ENCODE measurements at places on chromosomes 5 and 9.

DNA sequence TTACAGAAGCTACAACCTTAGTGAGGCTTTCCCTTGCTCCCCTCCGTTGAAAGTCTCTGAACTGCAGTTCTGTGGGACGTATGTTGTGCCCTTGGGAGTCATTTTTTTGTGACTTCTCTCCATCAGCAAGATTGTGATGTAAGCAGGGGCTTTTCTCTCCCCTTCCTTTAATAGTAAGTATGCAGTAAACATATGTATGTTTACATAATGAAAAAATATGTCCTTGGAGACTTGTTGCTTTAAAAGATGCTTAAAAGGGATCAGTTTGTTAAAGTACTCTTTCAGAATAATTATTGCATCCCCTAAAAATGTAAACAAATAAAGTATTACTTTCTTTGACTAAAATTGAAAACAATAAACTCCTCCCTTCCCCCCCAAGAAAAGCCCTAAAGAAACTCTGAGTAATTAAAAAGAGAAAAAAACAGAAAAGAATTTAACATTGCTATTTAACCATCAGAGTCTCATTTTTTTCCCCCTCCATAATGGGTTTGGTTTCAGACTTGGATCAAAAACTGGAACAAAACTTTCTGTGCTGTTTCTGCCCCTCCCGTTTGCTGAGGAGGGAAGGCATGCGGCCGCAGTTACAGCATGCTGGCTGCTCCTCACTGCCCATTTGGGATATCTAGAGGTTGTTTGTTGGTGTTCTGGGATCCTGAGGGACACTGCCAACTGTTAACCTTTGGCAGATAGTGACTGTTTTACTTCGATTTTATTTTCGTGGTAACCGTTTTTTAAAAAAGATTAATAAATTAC, 40.2 kb downstream of the TRIO start:
- DNase-seq = no peak

- no peak for DNase-seq
These were observed 132.4 kb upstream of the MEF2C start for GRCh38 chr5:89015409-89015808.

DNA sequence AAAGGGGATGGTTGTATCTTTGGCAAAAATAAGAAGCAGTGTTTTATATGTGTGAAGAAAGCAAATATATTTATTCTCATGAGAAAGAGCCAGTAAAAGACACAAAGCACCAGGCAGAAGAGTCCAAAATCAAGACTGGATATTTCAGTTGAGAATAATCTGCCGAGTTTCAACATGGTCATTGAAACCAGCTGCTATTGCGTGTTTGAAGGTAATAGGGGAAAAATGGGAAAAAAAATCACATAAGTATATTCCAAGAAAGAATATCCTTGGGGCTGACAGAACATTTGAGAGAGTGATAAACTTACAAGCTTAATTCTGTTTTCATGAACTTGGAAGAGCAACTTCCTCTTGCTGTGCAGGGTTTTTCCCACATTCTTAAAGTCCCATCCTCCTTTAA, 79.9 kb downstream of the ISOC1 start:
- DNase-seq = no peak

DNA sequence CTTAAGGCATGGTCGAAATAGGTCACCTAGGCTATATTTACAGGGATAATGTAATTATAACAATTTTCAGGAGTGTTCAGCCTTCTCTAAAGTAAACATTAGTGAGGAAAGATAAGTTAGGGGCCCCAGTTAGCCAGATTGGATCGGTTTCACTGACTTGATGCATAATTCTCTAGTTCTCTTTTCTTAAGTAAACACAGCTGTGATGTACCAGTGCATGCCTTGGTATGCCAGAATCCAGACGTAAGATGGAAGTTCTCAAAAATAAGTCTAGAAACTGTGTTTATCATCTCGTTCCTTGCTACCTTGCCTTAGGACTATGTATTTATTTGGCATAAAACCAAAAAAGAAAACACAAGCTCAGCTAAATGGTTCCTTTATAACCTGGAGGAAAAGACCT, 442.2 kb upstream of the CLINT1 start:
- DNase-seq = no peak

GRCh38 chr9:32371279-32371678, 13.2 kb upstream of the ACO1 start:
- no peak for DNase-seq

DNA sequence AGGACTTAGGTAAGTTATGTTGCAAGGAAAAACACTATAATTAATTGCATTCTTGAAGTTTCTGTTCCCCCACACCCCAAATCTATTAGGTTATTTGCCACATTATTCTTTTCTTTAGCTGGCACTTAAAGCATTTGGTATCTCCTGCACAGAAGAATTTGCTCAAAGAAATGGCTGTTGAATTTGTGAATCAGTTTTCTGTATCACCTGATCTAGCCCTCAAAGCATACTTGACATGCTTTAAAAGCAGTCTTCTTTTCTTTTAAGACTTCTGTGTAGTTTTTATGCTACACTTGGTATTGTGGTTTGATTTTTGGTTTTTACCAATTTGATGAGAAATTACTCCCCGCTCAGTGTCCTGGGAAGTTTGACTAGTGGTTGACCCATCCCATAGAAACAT, 69.1 kb downstream of the RIC1 start:
- no peak for DNase-seq

GRCh38 chr9:131854896-131855613, 115.2 kb upstream of the RAPGEF1 start:
- DNase-seq = no peak

DNA sequence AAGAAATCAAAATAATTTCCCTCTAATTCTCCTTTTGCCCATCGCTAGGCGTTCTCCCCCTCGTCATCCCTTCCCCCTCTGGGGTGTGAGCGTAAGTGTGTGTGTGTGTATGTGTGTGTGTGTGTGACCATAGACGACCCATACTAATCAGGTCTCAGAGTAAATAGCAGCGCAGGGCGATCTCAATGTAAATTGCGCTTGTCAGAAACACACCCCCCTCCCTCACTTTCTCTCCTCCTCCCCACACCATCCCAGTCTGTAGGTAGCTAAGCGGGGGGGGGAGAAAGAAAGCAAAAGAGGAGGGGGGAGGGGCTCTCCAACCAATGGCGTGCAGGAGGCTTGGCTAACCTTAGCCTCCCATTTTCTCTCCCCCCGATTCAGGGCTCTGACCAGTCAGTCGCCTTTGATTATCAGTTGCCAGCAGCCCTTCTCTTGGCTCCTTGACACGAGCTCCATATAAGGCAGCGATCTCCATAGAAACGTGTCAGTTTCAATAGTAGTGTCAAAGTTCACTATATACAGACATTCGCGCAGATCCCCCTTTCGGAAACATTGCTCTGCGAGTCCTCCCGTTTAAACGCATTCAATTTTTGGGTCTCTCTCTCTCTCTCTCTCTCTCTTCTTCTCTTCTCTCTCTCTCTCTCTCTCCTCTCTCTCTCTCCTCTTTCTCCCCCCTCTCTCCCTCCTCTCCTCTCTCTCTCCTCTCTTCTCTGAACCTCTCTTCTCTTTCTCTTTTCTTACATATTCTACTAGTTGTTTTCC, at the start of gene NR2F1:
NR2F1 (plus strand) TSS at position 546 of the 762 bp plus-strand sequence. CDS start 1,802 bp downstream, outside the sequence.
- peak; percentile 98 for DNase-seq

DNA sequence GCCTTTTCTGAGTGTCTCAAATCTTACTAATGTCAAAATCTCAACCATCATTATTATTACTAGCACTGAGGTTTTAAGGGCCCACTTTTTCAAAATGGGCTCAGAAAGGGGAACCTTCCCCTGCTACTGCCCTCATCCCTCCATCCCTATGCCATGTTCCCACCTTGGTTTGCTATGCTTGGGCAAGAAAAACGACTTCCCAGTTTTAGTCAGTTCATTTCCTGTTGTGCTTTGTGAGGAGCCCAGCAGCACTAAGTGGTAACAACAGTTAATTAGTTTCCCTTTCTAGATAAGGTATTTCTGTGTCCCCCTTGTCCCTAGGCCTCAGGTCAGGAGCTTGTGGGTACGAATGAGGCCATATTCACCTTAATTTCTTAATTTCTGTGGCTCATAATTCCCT, 595.2 kb downstream of the RAB3C start:
- DNase-seq = no peak

- DNase-seq = no peak
These were observed 40.2 kb downstream of the YIPF5 start for GRCh38 chr5:144130306-144130705.

DNA sequence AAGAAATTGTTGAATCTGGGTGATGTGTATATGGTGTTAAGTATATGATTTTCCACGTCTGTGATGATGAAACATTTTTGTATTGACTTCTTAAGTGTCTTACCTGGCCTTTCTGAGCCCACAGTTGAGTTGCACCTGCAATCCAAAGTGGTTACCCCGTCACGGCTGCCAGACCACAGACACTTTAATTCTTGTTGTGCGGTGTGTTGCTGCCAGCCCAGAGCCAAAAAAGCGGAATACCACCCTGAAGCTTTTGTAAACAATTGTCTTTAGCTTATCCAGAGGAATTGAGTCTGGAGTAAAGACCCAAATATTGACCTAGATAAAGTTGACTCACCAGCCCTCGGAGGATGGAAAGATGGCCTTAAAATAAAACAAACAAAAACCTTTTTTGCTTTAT, 35.1 kb downstream of the MTAP start:
- peak; percentile 55 for DNase-seq

- DNase-seq = peak; percentile 65
These were observed 839 bp downstream of the GABRG2 start for GRCh38 chr5:162068412-162068811.

- no peak for DNase-seq
These were observed 443.4 kb downstream of the KDM4C start for GRCh38 chr9:7201196-7201595.

DNA sequence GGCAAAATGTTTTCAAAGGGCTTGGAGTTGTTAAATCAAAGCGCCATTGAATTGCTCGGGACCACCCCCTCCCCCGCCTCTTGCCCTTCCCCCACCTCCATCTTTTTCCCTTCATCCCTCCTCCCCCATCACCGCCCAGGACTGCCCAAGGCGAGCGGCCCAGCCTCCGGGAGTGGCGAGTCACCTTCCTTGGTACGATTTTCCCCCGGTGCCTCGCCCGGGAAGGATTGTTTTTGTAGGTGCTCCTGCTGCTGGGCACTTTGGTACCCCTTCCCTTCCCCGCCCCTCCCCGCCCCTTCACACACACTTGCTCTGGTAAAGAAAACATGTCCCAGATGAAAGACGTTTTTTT, 61.2 kb downstream of the TMEM174 start:
- DNase-seq = no peak

- DNase-seq = no peak
These were observed 9.0 kb downstream of the COL27A1 start for GRCh38 chr9:114164191-114164794.

GRCh38 chr9:92522983-92523970, 12.5 kb downstream of the ECM2 start:
- DNase-seq = no peak

- DNase-seq = no peak
These were observed 28.4 kb downstream of the SECISBP2 start for GRCh38 chr9:89346696-89347095.

- peak; percentile 38 for DNase-seq
These were observed 54.9 kb upstream of the OSMR start for GRCh38 chr5:38790891-38791290.

DNA sequence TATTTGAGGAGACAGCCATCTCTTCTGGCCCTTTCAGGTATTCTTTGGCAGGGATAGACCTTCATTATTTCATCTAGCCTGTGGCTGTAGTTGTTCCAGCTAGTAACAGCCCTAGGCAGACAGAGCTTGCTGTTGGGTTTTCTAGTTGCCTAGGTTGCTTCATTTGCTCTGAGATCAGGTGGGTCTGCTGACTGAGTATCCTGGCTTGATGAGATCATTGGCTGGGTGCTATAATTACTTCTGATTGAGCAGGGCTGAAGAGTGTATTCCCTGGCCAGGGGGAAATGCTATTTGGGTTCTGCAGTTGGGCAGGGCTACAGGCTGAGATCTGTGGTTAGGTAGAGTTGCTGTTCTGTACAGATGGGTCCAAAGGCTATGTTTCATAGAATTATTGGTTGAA, 456.1 kb downstream of the PSAT1 start:
- DNase-seq = no peak

DNA sequence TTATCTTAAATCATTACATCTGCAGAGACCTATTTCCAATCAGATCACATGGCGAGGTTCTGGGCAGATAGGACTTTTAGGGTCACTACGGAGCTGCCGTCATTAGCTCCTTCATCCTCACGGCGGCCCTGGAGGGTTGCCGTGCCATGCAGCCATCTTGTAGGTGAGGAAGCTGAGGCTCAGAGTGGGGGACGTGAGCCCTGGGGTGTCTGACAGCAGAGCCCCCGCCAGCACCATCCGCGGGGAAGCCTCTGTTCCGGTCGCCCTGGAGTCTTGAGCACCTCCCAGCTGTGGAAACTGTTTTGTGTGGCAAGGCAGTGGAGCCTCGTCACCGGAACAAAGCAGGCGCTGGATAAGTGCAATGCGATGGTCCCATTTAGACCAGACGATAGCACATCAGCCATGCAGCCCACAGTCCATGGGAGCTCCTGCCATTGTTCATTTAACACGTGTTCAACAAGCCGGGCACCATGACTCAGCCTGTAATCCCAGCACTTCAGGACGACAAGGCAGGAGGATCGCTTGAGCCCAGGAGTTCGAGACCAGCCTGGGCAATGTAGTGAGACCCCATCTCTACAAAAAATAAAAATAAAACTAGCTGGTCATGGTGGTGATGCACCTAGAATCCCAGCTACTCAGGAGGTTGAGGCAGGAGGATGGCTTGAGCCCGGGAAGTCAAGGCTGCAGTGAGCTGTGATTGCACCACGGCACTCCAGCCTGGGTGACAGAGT, 61.9 kb downstream of the KCNT1 start:
- DNase-seq = no peak

GRCh38 chr5:39968381-39968780, 543.6 kb upstream of the DAB2 start:
- no peak for DNase-seq

DNA sequence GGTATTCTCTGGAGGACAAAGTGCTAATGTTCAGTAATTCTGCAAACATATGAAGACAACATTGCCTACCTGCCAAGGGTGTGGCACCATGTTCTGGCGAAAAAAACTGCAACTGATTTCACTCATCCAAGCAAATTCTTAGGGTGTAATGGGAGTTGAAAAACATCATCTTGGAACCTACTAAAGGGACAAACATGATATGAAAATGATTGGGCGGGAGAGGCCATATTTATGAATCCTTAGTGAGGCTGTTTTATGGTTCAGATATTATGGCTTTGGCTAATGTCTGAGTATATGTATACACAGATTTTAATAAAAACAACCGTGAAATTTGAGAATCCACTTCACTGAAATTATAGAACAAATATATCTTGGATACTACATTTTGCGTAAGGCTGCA, 225.7 kb downstream of the ARL15 start:
- no peak for DNase-seq

- no peak for DNase-seq
These were observed 132.5 kb downstream of the CACNA1B start for GRCh38 chr9:138009803-138010690.

DNA sequence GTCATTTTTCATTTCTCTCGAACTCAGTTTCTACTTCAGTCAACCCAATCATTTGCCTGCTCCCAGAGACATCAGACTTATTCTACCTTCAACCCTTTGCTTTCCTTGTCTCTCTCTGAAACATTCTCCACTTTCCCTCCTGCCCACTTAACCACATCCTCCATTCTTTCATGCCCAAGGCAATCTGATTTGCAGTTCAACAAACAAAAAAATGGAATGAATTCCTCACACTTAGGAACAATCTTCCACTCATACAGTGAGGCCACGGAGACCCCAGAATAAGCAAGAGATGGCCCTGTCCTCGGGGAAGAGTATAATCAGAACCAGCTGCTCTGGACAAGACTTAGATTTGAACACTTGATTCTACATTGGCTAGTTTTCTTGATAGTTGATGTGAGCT, 180.5 kb downstream of the RFK start:
- no peak for DNase-seq
